Stimulated activated CD4-positive, alpha-beta T cell treated with anti-CD3 and anti-CD28 coated beads, Interleukin-2, amount 100 ng/mL, for 48 hours (primary cell): ENCODE measurements at places on chromosomes 3 and 15.

DNA sequence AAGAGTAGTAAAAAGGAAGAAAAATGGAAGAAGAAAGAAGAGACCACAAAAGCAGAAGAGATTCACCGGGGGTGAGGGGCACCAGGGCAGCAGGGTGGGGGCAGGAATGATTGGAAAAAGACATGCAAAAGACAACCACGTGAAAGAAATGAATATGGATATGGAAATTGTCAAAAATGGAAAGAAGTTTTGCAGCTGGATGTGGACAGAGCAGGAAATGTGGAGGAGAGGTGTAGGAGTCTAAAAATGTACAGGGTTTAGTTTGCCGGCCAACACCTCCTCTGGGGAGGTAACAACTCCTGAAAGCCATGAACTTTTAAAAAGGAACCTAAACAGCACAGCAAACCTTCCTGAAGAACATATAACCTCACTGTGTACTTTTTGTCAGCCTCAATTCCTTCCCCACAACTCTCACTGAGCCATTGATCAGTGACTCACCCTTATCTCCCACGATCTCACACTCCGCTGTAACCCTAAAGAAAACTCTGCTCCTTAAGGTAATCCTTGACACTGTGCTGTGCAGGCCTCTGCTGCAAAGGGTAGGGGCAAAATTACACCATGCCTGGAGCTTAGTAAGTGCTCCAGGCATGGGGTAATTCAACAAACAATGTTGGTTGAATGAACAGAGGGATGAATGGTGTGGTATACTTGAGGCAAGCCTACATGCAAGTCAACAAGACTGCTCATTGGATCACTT is 100.2 kb upstream of the BOC start:
- no peak for DNase-seq

- DNase-seq, result no peak
Observed at GRCh38 chr15:61910839-61911369, 149.3 kb downstream of the VPS13C start.

GRCh38 chr3:136995652-136996051 is 37.9 kb downstream of the IL20RB start:
- no peak for DNase-seq

GRCh38 chr15:101669744-101670143 is 17.6 kb upstream of the TM2D3 start:
- no peak for DNase-seq

DNA sequence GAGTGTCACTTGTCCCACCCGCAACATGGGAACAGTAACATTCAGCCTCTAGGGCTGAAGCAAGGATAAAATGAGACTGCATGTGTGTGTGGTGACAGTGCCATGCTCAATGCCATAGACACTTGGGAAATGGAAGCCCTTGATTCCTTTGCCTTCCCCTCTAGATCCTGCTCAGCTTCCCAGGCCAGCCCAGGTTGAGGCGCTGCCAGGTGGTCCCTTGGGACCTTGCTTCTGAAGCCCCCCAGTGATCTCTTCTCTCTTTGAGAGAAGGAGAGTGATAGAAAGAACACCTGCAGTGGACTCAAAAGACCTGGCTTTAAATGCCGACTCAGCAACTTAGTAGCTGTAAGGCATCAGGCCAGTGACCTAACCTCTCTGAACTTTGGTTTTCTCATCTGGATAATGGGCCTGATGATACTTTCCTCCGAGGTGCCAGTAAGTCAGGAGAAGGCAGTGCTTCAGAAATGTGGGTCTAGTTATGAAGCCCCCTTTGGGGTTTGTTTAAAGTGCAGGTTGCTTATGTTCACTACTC is 144.5 kb downstream of the RPLP1 start:
- DNase-seq, result no peak

GRCh38 chr15:101434032-101434920 is 55.2 kb downstream of the PCSK6 start:
- DNase-seq, result no peak

- peak; percentile 70 for DNase-seq
Observed at GRCh38 chr15:66387163-66388042, 691 bp downstream of the MAP2K1 start.

- DNase-seq, result peak; percentile 15
Observed at GRCh38 chr3:10552631-10552943, 47.2 kb upstream of the ATP2B2 start.

- no peak for DNase-seq
Observed at GRCh38 chr3:61889259-61889658, 327.9 kb downstream of the PTPRG start.

- no peak for DNase-seq
Observed at GRCh38 chr3:119376758-119377157, 82.6 kb downstream of the ARHGAP31 start.

DNA sequence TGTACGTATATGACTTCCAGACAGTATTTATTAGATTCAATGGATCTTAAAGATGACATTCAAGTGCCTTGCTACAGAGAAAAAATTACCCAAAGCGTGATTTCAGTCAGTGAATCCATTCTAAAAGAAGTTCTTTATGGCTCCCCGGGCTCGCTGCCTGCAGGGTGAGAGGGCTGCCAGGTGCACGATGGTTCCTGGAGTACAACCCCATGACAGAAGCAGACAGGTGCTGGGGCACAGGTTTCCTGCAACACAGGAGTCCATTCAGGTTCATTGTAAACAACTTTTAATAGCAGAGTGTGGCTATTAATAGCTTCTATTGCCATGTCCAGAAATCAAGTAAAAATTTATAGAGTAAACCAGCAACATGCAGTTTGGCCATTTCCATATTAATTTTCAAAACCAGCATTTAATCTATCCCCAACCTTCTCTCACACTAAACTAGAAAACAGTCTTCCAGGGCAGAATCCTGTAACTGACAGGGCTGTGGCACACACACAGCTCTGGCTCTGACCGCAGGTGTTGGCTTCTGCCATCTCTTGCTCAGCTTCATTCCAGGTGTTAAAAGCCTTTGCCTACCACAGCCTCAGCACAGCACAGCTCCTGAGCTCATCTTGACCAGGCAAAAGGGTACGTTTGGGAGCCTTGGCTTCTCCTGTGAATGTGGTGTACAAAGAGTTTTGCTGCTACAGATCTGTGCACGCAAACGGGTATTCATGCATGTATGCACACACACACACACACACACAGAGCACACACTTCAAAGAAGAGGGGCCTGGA is 185.9 kb downstream of the MEX3B start:
- DNase-seq, result no peak

DNA sequence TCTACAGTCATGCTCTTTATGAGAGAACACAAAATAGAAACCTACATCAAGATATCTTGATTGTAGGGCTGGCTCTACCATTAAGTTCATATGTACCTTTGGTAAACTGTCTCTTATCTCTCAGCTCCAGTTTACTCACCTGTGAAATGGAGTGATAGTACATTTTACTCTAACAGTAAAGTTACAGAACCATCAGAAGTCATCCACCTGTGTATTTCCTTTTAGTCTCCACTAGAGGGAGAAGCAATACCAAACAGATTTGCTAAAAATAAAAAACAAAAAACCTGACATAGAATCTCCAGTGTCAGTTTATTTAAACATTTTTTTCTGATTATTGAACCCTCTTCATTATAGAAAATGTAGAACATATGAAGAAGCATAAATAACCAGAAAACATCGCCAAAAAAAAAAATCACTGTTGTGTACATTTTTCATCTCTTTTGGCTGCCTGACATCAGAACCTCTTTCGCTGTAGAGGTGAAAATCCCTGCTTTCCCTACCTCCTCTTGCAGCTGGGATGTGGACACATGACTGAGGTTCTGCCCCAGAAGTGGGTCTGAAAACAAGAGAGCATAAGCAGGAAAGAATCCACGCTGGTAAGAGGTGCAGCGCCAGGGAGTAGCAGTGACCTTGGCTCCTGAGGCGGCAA is 48.7 kb upstream of the WDR72 start:
- DNase-seq, result no peak

DNA sequence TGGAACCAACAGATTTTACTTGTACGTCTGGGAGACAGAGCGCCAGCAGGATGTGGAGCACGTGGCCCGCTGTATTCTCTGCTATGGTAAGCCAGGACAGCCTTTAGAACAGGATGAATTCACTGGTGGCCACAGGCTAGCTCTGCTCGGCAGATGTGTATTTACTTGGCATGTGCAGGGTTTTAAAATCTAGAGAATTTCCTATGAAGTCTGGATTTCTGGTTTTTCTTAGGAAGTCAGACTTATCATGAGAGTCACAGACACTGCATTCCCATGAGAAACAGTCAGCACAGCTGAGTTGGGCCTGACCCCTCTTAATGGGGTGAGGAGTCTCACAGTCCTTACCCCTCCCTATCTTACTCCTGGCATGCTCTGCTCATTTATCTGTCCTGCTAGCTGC is 84.6 kb upstream of the COL6A5 start:
- DNase-seq, result no peak

DNA sequence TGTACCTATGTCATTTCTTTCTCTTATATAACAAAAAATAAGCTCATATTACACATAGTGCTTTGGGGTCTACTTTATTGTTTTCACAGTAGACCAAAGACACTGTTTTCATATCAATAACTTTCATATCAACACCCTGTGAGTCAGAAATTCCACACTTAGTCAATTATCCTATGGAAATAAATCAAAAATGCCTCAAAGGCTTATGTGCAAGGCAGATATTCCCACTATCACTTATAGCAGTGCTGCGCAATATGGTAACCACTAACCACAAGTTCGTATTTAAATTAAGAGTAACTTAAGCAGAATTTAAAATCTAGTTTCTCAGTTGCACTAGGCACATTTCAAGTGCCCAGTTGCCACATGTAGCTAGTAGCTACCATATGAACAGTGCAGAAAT is 15.9 kb downstream of the SCG3 start:
- DNase-seq, result no peak

DNA sequence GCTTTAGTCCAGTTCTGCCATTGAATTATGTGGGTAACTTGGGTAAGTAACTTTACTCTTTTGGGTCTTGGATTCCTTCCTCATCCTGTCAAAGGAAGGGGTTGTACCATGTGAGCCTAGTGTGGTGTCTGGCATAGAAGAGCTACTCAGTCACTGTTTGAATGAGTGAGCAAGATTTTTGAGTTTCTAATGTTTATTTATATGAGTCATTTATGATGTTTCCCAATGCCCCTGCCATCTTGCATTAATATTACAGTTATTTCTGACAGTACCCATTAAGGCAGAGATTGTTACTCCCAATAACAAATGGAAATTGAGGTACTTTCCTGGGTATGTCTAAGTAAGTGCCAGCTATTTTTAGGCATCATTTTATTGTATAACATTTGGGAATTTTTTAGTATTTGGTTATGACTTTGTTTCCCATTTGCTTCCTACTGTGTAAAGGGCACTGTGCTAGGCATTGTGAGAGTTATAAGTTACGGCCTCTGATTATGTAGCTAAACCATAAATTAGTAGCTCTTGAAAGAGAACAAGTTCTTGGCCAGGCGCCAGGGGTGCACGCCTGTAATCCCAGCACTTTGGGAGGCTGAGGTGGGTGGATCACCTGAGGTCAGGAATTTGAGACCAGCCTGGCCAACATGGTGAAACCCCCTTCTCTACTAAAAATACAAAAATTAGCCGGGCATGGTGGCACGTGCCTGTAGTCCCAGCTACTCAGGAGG is 23.5 kb downstream of the NR1D2 start:
- no peak for DNase-seq

GRCh38 chr3:112786881-112787579 is 59.6 kb downstream of the CD200R1L start:
- no peak for DNase-seq

- DNase-seq, result no peak
Observed at GRCh38 chr3:99475229-99475628, 163.2 kb upstream of the COL8A1 start.

DNA sequence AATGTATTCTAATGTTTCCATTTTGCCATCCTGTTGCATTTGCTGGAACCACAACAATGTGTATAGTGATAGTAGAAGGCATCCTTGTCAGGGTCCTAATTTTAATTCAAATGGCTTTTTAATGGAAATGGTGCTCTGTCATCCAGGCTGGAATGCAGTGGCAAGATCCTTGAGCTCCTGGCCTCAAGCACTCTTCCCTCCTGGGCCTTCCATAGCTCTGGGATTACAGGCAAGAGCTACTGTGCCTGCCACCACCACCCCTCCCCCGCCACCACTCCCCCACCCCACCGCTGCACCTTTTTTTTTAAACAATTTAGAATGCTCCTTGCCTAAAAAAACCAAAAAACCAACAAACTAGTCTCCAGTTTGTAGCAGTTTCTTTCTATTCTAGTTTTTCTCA is 15.2 kb upstream of the IQCF6 start:
- DNase-seq, result no peak

- DNase-seq, result no peak
Observed at GRCh38 chr3:171393032-171393744, 67.0 kb downstream of the TNIK start.

DNA sequence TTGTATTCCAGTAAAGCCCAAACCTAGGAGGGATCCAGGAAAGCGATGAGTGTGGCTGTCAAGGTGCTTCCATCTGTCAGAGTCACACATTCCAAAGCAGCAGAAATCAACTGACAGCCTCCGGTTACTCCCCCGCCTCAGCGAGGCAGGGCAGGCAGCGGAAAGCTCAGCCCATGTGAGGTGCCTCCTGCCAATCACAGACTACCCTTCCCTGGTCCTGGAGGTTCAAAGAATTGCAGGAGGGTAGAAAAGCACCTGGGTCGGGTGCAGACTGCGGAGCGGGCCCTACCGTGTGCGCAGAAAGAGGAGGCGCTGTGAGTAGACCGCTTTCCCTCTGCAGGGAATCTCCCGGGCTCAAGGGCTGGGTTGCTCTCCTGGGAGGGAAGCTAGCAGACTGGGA is at the start of gene UPK1B:
Gene UPK1B, plus strand, starts transcription at position 274 of the 400 bp plus-strand sequence. CDS start 13,144 bp downstream, outside the sequence.
- no peak for DNase-seq

DNA sequence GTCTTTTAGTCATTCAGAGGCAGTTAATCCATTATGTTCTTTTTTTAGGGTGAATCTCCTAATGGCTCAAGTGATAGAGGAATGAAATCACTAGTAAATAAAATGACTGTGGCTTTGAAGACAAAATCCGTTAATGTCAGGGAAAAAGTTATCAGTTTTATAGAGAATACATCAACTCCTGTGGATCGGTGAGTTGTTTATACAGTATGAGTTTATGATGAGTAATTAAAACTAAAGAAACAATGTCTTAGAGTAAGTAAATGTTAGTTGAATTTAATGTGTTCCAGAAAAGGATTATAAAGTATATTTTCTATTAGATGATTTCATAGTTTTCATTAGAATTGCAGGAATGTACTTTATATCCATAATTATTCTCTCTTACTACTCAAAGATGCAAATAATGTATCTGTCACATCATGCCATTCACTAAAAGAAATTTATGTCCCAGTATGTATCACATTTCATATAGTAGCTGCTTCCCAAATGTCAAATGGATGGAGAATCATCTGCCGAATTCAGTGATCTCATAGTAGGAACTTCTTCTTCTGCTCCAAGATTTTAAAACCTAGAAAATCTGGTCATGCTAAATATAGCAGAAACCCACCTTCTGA is 24.1 kb upstream of the NIT2 start:
- DNase-seq, result no peak

GRCh38 chr3:124886168-124887056 is 753 bp downstream of the ITGB5 start:
- DNase-seq, result no peak

- DNase-seq, result no peak
Observed at GRCh38 chr3:142976621-142977398, 13.3 kb upstream of the PAQR9 start.

- DNase-seq, result no peak
Observed at GRCh38 chr3:157405457-157405856, 31.2 kb upstream of the PTX3 start.
